ENCODE measurements at places on chromosomes 2 and 18.

DNA sequence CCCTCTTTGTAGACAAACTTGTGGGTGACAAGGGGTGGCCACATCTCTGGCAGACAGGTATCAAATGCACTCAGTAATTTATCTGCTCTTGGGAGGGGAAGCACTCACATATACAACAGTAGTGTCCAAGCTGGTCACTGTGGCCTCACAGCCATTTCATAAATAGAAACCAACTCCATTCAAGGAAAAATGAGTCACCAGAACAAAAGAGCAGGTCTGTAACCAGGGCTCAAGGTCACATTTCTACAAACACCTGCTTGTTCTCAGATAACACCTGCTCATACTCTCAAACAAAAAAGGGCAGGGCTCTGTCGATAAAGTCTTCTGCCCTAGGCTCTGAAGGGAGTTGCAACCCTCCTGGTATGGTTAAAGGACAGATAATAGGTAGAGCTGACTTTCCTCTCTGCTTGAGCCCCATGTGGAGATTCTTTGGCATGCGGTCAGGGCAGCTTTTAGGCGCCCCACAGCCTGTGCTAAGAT lies 459.0 kb downstream of the BCL11A start:
- no peak for DNase-seq

DNA sequence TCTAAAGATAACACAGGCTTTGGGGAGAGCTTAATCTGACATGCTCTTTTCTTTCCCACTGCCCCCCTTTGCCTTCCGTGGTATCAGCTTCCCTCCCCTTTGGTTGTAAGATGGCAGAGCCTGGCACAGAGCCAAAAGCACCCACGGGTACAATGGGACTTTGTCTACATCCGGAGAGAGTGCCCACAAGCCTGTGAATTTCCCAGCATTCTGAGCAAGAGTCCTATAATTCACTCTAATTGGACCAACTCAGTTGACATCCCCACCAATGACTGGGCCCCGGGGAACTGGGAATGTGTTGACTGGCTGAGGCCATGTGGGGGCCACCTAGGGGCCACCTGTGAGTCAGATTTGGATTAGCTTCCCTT lies 20.1 kb upstream of the C2orf72 start:
- DNase-seq = peak; percentile 18

GRCh38 chr2:72292433-72292832 lies 144.8 kb upstream of the CYP26B1 start:
- no peak for DNase-seq

DNA sequence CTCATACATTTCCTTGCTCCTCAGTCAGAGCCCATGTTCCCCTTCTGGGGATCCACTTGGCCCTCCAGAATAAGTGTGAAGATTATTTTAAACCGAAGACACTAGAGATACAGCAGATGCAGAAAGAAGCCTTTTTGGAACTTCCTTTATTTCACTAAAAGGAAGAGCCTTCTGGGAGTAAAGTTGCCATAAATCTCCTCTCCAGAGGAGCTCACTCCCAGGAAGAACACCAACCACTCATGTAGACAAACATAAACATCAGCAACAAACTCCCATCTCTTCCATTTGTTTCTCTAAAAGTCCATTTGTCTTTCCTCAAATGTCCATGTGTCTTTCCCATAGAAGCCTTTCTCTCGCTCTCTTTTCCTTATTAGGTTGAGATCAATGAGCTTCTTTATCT lies 62.4 kb upstream of the MSH6 start:
- no peak for DNase-seq

DNA sequence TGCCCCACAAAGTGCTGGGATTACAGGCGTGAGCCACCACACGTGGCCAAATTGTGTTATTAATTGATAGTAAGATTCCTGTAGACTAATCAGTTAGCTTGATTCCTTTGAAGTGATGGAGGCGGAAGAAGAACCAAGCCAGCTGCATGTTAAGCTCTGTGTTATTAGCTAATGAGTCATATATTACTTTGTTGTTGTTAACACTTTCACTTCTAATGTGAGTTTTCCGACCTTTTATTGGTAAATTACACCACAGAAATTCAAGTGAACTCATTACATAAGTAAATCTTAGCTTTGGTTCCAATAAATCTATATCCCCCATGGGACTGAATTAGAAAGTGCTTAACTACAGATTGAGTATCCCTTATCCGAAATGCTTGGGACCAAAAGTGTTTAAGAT lies 20.3 kb downstream of the CHMP1B start:
- DNase-seq = no peak

GRCh38 chr2:53949457-53949856 lies 21.3 kb downstream of the PSME4 start:
- no peak for DNase-seq

- no peak for DNase-seq
Observed at GRCh38 chr2:153532140-153532539, 53.6 kb upstream of the RPRM start.

DNA sequence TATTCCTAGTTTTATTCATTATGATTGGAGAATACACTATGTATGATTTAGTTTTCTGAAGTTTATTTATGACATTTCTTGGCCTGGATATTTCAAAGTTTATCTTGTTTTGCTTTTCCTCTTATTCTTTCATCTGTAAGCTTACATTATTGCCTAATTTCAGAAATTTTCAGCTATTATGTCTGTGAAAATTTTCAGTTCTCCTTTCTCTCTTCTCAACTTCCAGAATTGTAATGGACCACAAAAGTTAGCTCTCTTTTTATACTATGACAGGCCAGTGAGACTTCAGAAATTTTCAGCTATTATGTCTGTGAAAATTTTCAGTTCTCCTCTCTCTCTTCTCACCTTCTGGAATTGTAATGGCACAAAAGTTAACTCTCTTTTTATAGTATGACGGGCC lies 97.2 kb upstream of the SCN7A start:
- DNase-seq = no peak

DNA sequence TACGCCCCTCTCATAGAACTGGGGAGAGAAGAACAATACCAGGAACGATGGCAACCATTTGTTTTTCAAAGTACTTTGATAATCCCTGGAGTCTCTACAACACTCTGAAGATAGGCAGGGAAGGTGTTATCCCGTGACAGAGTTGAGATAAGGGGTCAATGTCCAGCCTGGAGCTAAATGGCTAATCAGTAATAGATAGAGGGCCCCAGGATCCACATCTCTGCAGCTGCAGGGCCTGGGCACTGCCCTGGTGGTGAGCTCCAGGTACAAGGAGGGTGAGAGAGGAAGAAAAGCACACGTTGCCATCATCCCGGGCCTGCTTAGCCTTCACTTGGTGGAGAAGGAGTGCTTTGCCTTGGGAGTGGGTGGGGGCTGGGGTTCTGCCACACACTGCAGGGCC lies 260.6 kb downstream of the PRKCE start:
- no peak for DNase-seq

DNA sequence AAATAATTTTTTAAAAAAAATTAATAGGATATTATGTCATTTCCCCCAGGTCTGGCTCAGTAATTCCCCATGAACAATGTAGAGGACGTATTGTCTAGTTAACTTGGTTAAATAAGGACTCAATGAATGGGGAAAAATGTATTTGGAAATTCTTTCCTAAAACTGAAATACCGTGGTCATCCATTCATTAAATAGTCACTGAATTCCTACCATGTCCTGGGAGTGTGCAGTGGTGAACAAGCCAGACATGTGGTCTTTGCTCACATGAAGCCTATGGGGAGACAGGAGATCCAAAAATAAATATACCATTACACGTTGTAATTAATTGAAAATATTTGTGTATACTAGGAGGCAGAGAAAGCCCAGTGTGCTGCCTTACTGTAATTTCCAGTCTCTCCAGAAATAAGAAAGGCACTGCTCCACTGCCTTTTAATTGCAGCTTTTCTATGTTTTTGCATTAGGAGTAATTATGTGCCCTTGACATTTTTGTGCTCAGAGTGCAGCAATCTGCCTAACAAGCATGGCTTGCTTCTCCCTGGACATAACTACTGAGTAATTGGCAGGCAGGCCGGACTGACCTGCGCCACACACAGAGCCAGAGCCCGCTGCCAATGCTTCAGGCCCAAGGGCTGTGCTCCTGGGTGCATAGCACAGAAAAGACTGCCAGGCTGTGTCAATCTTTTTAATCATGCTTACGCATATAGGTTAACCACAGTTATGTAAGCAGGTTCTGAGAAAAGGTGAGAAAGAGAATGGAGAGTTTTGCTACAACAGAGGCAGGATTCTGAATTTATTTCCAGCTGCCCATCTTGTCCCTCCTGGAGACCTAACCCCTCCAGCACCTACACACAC lies 22.2 kb upstream of the TTC39C start:
- DNase-seq = no peak

DNA sequence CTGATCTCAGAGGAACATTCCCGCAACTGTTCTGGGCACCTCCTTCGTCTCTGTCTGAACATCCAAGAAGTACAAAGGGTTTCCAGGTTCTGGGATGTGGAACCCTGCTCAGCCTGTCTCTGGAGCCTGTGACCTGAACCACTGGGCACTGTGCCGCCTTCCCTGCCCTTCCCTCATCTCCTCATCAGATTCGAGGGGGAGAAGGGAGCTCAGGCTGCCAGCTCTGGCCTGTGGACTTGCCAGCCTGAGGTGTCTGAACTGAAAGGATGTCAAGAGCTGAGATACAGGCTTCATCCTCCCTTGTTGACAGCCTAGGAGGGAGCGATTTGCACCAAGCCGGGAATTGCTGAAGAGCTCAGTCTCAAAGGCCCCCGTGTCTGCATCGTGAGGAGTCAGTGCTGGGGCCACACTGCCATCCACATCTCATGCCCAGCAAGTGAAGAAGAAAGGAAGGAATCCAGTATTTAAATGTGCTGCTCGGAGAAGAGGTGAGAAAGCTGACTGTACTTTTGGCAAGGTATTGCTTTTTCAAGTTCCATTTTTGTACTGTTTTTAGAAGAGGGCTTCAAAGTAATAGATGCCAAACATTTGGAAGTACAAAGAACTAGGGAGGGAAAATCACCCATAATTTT lies 12.6 kb downstream of the NEU2 start:
- no peak for DNase-seq

All from NCI-H524 (cell line).